IgD-negative memory B cell (primary cell): ENCODE measurements at places on chromosomes 7 and 10. TPM values are rescaled to one million over a fixed set of nuclear protein-coding genes. Genes with fewer than 3 reads are reported as not detected.

ADRA2A gene
- polyA plus RNA-seq, result not detected

TUBAL3 gene
- not detected for polyA plus RNA-seq

CRPPA gene
- polyA plus RNA-seq, result 0.79 TPM

TLX1 gene
- polyA plus RNA-seq, result not detected
